ENCODE measurements at places on chromosomes 5 and 9.

GRCh38 chr5:15682566-15682965, 182.6 kb downstream of the FBXL7 start:
- no peak for DNase-seq

- DNase-seq: no peak
These were observed 28.2 kb upstream of the HSPA9 start for GRCh38 chr5:138603249-138603920.

- no peak for DNase-seq
These were observed 19.0 kb downstream of the HMGCS1 start for GRCh38 chr5:43294226-43294625.

DNA sequence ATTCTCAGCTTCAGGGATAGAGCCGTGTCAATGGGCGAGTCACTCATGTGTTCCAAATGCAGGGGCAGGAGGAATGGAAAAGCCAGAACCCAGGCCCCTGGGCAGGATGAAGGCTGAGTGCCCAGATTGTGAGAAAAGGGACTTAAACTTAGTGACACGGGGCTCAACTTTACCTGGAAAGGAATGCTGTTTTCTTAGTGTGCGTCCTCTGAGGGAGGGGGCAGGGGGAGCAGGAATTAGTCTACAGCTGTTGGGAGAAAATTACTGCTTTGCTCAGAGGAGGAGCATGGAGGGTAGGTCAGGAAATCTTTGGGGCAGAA, 14.6 kb downstream of the HK3 start:
- no peak for DNase-seq

Data from CD4-positive, alpha-beta T cell treated with Interleukin-10 for 1 hour (primary cell).